H9 (cell line): ENCODE measurements at places on chromosomes 1 and 21.

GRCh38 chr1:183882335-183883167 lies 77.6 kb downstream of the RGL1 start:
- no peak for DNase-seq

- no peak for DNase-seq
These were observed 5.1 kb downstream of the COL24A1 start for GRCh38 chr1:86151427-86151826.

- peak; percentile 64 for DNase-seq
These were observed 2.7 kb upstream of the PRXL2B start for GRCh38 chr1:2583871-2584351.

GRCh38 chr1:148354284-148354912 lies 128.7 kb downstream of the PPIAL4G start:
- peak; percentile 37 for DNase-seq

DNA sequence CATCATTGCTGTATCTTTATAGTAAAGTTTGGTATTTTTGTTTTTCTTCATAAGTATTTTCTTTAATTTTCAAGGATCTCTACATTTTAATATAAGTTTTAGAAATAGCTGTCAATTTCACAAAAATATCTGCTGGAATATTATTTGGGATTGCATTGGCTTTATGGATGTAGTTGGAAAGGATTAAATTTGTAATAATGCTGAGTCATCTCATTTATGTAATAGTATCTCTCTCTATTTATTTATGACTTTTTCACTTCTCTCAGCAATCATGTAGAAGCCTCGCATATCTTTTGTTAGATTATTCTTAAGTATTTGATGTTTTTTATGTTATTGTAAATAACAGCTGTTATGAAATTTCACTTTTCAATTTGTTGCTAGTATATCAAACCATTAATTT lies 223.1 kb upstream of the POGK start:
- no peak for DNase-seq

GRCh38 chr1:50704126-50704525 lies 255.9 kb downstream of the FAF1 start:
- DNase-seq: no peak

GRCh38 chr1:193846876-193847604 lies 660.6 kb upstream of the B3GALT2 start:
- DNase-seq: no peak

- DNase-seq: no peak
These were observed 7.2 kb downstream of the CEP170 start for GRCh38 chr1:243247901-243248300.

DNA sequence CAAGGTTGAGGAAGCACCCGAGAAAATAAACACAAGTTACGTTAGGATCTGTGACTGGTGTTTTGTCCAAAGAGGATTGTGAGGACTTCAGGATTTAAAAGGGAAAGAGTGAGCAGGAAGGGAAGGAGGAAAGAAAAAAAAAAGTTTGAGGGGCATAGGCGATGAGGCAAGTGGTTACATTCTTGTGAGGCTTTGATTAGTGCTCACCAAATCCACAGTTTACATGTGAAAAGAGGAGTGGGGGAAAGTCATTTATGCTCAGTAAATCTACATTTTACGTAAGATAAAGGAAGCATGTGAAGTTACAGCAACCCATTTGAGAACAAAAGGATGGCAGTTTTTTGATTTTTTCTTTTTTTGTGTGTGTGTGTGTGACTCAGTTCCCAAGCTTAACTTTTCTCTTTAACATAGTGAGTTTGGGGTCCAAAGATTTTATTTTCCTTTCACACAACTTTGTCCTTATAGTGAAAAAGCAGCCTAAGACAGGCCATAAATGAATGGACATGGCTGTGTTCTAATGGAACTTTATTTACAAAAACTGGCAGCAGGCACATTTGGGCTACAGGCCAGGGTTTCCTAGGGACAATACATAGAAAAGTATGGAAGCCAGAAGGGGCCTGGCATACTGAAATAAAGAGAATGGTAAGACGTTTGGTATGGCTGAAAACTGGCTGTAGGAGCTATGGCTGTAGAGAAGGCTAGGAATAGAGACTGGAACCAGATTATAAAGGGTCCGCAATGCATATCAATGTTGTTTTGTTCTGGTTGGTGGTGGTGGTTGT lies 121.7 kb downstream of the FGGY start:
- no peak for DNase-seq

DNA sequence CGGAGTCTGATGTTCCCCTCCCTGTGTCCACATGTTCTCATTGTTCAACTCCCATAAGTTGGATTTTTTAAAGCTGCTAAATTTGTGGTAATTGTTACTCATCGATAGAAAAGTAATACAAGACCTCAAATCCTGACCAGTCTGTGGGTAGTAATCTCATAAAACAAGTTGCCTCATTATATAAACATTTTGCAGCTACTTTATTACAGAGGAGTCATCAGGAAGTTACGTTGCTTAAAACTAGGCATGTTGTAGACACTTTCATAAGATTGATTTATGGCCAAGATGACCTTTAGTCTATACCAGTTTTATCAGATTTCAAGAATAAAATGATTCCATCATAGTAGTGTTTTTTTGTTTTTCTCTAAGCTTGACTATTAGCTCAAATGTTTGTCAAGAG lies 208.8 kb downstream of the GIPC2 start:
- DNase-seq: no peak

- no peak for DNase-seq
These were observed 11.4 kb upstream of the RGS16 start for GRCh38 chr1:182615468-182616129.

DNA sequence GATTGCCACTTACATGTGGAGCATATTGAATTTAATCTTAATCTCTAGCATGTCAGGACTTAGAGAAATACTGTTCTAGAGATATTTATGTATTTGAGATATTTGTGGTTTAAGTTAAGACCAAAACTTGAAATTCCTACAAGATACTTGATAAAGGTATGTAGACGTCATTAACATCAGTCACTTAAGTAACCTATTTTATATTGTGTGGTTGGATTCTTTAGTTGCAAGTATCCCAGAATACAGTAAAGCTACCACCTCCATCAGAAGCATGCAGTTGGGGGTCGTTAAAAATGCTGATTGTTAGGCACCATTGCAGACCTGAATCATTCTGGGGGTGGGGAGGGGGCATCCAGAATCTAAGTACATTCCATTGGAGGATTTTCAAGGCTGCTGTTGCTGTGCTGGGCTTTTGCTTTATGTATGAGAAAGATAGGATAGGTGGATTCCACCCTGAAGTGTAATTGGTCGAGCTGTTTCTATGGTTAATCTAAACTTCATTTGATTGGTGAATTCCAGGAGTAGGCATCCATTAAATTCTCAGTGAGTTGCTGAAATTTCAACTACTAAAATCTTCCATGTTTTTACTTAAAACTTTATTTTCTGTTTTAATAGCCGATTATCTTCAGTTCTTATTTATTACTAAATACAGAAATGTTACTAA lies 4.0 kb downstream of the H3-3A start:
- DNase-seq: no peak

- no peak for DNase-seq
These were observed 157.2 kb upstream of the KAZN start for GRCh38 chr1:14441302-14441741.

GRCh38 chr1:153417136-153417888 lies 992 bp downstream of the S100A7A start:
- DNase-seq: no peak

GRCh38 chr1:29354511-29355098 lies 118.3 kb downstream of the PTPRU start:
- DNase-seq: peak; percentile 20

DNA sequence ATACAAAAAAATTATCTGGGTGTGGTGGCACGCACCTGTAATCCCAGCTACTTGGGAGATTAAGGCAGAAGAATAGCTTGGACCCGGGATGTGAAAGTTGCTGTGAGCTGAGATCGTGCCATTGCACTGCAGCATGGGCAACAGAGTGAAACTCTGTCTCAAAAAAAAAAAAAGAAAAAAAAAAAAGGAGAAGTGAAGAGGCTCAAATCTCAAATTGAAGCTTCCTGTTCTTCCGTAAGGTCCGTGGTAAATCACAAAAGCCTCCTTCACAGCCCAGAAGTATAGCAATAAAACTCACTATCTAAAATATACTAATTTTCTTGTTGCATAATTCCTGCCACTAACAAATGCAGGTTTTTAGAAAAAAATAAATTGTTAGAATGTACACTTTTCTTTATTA lies 498.2 kb upstream of the BRINP3 start:
- DNase-seq: no peak

DNA sequence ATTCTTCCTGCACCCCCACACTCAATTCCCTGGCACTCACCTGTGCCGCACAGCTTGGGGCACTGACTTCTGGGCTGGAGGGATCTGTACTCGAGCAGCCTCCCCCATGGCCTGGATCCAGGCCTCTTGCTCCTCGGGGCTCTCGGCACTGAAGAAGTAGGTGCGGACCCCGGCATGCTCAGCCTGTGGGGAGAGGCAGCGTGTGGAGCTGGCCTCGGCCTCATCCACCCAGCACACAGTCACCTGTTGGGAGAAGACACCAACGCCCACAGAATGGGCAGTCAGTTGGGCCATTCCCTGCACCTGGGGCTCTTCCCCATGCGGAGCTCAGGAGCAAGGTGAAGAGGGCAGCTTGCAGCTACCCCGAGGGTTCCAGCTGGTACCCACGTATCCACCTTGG lies 47.5 kb upstream of the GOLT1A start:
- no peak for DNase-seq

DNA sequence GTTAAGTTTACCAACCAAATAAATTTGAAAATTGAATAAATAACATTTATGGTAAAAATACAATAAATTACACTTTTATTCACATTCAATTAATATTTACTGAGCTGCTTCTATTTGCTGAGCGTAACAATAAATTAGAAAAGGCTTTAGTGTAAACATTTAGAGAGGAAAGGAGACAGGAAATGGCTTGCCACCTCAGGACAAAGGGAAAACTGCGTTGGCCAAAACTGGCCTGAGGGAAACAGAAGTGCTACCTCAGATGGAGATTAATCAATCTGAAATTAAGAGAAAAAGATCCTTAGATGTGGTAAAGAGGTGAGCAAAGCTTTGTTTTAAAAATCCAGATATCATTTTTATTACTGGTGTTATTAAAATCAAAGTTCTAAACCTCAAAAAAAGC lies 128.0 kb downstream of the SLC44A5 start:
- no peak for DNase-seq

- no peak for DNase-seq
These were observed 2.6 kb downstream of the RCC1 start for GRCh38 chr1:28508435-28508754.

- DNase-seq: no peak
These were observed 64.3 kb upstream of the COL6A1 start for GRCh38 chr21:45917241-45917640.

DNA sequence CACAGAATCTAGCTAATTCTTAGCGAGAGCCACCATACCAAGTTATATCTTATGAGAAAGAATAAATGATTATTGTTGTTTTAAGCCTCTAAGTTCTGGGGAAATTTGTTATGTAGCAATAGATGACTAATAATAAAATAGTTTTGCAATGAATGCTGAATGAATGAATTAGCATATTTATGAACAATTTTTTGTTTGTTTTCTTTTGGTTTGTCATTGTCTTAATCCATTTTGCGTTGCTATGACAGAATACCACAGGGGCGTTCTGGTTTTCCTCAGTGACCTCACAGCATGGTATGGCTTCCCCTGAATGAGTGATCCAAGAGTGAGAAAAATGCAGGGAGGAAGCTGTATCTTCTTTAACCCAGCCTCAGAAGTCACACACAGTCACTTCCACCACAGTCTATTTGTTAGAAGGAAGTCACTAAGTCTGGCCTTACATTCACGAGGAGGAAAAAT lies 53.8 kb upstream of the HPDL start:
- no peak for DNase-seq

DNA sequence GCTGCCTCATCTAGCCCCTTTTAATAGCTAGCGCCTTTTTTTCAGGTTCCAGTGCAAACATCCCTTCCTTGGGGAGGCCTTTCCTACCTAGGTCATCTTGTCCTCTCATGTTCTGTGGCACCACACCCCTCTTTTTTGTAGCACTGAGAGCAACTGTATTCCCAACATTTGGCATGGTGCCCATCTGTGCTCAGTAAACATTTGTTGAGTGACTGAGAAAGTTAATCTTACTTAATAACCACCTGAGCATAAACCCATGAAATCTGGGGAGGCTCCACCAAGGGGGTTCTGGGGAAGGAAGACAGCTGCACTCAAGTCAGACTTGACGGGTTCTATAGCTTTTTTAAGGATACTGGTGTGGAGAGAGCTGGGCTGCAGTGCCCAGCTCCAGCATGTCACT lies 90.0 kb downstream of the NOS1AP start:
- DNase-seq: no peak

GRCh38 chr1:61053712-61054600 lies 28.4 kb upstream of the NFIA start:
- DNase-seq: peak; percentile 44
